ENCODE measurements at places on chromosomes 6 and 20.

GRCh38 chr20:36573798-36574365, 485 bp downstream of the TGIF2 start:
- DNase-seq: no peak

GRCh38 chr6:55208478-55209458, 34.5 kb downstream of the HCRTR2 start:
- DNase-seq: no peak

DNA sequence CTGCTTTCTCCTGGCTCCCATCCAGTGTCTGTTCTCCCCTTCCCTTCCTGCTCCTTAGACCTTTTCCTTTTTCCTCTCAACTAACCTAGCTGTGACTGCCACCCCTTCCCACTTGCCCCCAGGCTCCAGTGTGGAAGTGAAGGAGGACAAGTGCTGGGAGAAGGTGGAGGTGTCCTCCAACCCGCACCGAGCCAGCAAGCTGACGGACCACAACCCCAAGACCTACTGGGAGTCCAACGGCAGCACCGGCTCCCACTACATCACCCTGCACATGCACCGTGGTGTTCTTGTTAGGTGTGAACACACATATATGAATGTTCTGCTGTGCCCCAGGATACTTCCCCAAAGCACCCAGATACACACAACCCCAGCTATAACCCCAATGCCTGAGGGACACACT, 18.5 kb downstream of the CUL9 start:
- DNase-seq: no peak

DNA sequence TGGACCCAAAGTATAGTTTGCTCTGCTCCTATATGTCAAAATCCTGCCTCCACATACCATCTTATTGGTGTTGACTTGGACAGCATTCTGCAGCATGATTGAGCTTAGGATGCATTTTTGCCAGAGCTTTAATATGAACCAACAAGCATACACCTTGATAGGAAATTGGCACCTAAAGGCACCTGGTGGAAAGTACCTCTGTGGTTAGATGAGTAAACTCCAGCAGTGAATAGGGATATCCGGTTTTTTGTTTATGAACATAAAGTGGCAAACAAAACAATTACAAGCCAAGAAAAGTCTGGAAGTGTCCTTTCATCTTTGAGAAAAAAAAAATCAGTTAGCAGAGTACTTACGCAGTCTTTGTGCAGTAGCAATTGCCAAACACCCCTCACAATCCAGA, 6.2 kb upstream of the CYP24A1 start:
- DNase-seq: no peak

- no peak for DNase-seq
These were observed 330.2 kb upstream of the SULF2 start for GRCh38 chr20:48115502-48115901.

GRCh38 chr20:43043887-43044286, 145.8 kb downstream of the PTPRT start:
- no peak for DNase-seq

DNA sequence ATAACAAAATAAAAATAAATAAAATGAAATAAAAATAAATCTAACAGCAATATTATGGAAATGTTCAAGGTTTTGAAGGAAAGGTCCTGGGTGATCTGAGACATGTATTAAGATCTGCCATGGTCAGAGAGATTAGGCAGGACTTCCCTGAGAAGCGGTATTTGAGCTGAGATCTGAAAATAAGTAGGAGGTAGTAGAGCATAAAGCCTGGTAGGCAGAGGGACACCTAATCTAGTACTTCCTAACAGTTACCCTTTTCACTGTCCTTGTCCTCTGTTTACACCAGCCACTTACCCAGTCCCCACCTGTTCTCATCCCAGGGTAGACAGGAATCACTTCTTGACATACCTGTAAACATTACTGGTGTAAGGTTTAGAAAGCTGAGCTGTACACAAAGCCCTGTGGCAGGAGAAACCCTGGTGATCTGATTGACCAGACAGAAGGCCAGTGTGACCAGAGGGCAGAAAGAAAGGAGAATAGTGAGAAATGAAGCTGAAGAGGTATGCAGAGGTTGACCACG, 8.3 kb upstream of the ZNF318 start:
- no peak for DNase-seq

GRCh38 chr6:106114492-106114891, 28.4 kb downstream of the PRDM1 start:
- DNase-seq: no peak

Data from naive thymus-derived CD8-positive, alpha-beta T cell (primary cell).